ENCODE measurements at places on chromosomes 2 and 18.

GRCh38 chr2:182406221-182406620 lies 20.6 kb downstream of the PDE1A start:
- peak; percentile 62 for DNase-seq

DNA sequence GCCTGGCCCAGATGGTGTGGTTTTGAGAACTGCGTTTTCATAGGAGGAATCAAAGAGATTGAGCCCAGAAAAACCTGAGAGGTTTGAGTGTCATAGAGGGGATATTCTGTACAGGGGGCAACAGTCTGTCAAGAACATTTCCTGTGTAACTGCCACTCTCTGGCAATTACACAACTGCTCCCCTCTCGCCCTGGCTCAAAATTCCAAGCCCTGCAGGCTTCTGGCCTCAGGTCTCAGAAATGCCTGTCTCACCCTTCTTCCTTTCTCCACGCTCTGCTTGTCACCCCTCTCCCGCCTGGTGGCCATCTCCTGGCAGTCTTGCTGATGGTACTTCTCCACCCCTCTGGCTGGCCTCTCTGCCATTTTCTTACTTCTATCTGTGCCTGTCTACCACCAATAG lies 4.0 kb downstream of the VAMP5 start:
- no peak for DNase-seq

DNA sequence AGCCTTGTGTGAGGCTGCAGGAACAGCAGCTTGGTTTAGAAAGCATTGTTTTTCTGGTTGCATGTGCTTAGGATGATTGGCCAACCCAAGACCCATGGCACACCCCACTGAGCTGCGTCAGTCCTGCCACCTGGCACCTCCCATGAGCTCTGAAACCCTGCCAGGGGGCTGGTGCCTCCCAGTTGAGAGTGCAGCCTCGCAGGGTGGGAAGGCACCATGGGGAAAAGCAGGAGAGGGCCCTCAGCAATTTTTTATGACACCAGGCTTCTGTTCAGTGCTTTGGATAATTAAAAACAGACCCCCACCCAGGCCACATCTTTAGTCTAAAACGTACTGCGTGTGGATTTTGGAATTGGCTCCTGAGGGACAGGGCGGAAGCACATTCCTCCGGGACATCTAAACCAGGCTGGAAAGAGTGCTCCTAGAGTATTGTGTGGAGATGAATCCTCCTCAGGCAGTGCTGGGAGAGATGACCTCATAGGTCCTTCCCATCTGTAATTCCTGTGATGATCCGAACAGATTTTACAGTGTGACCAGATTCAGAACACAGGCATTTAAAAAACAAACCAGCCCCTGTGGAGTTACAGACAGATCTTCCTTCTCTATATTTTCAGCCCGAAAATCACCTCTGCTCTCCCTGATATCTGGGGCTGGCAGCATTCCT lies 438.3 kb downstream of the ZNF521 start:
- no peak for DNase-seq

DNA sequence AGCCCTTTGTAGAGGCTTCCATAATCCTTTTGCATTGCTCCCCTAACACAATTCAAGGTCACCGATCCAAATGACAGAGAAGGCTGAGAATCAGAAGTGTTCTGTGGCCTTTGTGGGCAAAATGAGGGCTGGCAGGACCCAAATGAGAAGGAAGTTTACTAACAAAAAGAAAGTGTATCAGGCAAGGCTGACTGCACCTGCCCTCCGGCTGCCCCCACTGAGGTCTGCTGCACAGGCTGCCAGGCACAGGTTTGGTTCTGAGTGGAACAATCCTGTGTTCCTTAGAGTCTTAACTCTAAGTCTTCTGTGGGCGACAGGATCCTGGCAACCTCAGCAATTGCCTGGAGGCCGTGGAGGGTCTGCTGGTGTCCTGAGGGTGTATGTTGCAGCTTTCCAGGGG lies 568.5 kb downstream of the CMPK2 start:
- no peak for DNase-seq

DNA sequence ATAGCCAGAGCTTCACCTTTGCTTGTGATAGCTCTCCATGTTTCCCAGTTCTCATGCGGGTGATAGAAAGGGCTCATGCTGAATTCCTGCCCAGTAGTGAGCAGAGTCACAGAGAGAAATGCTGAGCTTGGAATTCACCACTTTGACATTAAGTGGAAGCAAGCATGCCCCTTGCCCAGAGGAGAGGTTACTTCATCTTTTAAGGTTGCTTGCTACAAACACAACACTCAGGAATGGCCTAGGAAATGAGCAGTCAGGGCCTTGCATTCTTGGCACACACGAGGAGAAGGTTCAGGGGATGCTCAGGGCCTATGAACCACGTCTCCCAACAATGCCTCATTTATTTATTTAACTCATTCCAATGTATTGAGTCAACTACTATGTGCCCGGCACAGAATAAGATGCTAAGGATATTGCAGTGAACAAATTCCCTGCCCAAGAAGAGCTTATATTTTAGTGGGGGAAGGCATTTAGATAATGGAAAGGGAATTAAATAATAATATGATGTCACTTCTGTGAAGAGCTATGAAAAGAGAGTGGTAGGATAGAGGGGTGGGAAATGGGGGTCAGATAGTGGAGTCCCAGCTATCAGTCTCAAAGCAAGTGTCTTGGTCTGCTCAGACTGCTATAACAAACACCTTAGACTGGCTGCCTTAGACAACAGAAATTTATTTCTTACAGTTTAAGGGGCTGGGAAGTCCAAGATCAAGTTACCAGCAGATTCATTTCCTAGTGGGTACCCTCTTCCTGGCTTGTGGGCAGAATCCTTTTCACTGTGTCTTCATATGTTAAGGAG lies 42.1 kb downstream of the DDX18 start:
- peak; percentile 95 for DNase-seq

- DNase-seq = no peak
Observed at GRCh38 chr18:77512152-77512551, 262.5 kb downstream of the GALR1 start.

DNA sequence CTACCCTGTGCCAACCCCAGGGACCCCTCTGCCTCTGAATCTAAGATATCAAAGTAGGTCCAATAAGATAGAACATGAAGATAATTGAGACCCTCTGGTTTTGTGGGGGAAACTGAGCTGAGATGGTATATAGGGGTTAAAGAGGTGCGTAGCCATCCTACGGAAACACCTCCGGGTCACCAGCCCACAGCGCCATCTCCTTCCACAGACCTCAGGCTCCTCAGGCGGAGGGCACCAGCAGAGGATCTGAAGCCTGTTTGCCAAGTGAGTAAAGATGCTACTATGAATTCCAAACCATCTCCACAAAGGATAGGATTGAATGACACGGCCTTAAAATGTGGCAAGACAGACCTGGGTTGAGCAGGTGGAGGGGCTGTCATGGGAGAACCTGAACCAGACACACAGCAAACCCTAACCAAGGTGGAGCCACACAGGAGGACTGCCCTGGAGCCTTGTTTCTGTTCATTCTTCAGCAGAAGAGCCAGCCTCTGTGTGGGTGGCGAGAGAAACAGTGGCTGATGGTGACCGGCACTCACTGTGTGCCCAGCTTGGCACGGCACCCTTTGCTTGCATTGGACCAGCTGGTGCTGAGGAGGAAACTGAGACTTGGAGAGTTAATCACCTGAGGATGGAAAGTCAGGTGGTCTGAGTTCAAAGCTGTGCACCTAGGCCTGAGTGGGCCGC lies 10.2 kb downstream of the GBX2 start:
- DNase-seq = no peak

DNA sequence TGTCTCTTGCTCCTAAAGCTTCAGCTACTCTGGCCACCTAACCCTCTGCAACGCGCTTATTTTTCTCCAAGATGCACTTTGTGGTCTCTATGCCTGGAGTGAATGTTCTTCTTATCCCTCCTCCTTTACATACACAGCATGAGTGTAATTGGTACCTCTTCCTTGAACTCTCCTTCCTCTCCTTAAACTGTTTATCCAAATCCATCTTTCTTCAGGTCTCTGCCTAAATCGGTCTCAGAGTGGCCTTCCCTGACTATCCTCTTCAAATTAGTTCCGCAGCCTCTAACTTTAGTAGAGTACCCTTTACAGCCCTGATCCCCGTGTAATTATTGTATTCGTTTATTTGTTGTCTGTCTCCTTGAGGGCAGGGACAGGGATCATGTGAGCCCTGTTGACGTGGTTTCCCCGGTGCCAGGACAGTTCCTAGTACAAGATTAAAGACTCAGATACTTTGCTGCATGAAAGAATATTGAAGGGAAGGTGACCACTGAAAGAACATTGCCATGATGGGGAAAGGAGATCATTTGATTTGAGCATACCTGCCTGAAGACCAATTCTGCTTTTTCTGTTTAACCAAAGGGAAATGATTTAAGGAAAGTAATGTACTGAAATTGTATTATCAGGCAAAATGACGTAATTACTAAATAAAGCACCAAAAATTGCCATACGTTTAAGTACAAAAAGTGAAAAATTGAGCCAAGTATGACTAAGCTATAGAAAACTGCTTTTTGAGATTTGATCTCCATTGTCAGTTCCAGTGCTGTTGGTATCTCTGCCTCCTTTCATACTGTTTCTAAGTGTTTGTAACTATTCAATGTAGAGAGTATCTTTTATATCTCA lies 1.2 kb downstream of the CNOT9 start:
- DNase-seq = peak; percentile 56

- no peak for DNase-seq
Observed at GRCh38 chr2:3755277-3755676, 51.9 kb downstream of the DCDC2C start.

GRCh38 chr2:228321015-228321414 lies 139.5 kb upstream of the SPHKAP start:
- DNase-seq = no peak

GRCh38 chr2:176473177-176473576 lies 203.9 kb downstream of the MTX2 start:
- DNase-seq = peak; percentile 51

- DNase-seq = no peak
Observed at GRCh38 chr18:3401669-3402620, 48.0 kb upstream of the TGIF1 start.

GRCh38 chr2:46065152-46065551 lies 232.1 kb upstream of the EPAS1 start:
- peak; percentile 44 for DNase-seq

DNA sequence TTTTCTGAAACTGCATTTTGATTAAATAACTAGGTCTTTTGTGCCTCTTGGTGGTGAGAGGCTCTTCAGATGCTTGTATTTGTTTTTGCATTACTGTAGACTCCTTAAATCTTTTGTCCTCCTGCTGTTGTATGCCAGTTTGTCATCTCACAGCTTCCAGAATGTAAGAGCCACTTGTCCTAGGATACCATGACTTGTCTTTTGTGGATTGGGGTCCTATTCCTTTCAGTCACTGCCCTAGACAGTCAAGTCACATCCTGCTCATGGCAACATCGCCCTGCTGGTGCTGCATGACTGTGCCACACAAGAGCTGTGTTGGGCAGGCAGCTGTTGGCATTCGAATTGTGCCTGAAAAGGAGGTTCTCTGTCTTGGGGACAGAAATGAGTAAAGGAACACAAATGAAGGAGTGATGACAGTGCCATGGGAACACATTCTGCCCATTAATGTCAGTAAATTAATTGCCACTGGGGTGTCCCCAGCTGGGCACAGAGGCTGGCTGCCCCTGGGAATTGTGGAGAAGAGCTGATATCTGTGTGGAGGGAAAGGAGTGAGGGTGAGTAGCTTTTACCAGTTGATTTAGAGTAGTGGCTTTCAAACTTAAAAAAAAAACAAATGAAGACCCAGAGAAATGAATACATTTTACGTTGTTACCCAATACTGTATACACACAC lies 140.3 kb downstream of the ARL6IP6 start:
- DNase-seq = no peak

- no peak for DNase-seq
Observed at GRCh38 chr2:187336332-187336731, 111.7 kb downstream of the CALCRL start.

GRCh38 chr2:150376553-150377335 lies 110.7 kb downstream of the RND3 start:
- DNase-seq = peak; percentile 52

- peak; percentile 93 for DNase-seq
Observed at GRCh38 chr2:224518806-224519580, 66.2 kb downstream of the CUL3 start.

GRCh38 chr2:124250433-124250832 lies 225.3 kb downstream of the CNTNAP5 start:
- no peak for DNase-seq

- DNase-seq = no peak
Observed at GRCh38 chr18:70165936-70166335, 39.6 kb downstream of the RTTN start.

GRCh38 chr18:77067291-77068061 lies 65.1 kb downstream of the MBP start:
- DNase-seq = peak; percentile 92

DNA sequence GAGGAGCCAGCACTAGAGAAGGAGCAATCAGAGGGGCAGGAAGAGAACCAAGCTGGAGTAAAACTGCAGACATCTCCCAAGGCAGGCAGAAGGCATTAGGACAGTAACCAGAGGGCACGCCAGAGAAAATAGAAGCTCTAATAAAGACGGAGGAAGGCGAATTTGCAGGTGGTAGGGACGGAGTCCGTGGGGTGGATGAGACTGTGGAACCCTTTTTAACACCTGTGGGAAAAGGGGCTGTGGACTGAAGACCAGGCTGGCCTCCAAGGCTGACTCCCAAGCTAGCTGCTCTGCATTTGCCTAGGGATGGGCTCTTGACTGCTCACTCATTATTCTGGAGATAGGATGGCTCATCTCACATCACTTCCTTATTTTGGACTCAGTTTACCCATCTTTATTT lies 49.5 kb downstream of the SLC4A1AP start:
- no peak for DNase-seq

- no peak for DNase-seq
Observed at GRCh38 chr2:112972423-112973086, 5.3 kb upstream of the IL36G start.

DNA sequence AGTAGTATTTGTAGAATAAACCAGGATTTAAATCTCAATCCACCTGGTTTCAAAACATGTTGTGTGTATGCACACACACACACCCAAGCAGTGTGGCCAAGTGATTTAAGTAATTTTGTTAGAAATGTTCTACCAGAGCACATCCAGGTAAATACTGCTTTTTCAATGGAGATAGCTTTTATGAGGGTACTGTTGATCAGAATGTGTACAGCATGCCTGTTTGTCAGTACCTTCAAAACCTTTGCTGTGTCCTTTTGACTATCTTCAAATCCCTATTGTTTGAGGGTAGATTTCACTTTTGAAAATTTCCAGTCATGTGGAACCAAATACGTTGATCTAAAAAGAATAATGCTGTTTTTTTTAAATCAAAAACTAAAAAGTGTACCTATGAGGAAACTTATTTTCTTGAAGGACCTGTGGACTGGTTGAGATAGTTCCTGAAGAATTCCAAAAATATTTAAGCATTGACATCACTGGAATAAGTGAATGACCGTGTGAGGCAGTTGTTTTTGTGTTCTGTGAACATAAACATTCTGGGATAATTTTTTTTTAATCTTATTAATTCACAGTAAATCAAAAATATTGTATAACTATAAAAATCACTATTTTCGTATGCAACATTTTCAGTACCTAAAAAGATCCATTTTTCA lies 70.9 kb downstream of the PTRHD1 start:
- no peak for DNase-seq

DNA sequence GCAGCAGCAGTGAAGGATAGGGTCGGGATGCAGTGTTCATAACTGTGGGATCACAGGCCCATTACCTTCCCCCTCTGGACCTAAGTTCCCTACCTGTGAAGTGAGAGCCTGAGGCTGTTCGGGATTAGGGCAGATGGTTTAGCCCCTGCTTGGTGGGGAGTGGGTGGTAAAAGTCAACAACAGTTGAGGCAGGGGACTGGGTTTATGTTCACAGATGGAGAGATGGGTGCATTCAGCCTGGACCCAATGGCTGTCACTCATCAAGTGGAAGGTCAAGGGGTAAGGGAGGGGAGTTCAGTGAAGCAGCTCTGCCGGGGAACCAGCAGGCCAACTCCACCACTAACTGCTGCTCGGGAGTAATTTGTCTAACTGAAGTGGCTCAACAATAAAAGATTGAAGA lies 180.4 kb downstream of the FAM210A start:
- no peak for DNase-seq
